ENCODE measurements at places on chromosomes 3 and 15. TPM values are rescaled to one million over a fixed set of nuclear protein-coding genes. Genes with fewer than 3 reads are reported as not detected.

The ADPRH gene
- 3.0 TPM for total RNA-seq

The FRMD5 gene
- 2.5 TPM for total RNA-seq

The ALDH1A3 gene
- 24.5 TPM for total RNA-seq

The IVD gene
- total RNA-seq, result 21.1 TPM

The RHOV gene
- 78.5 TPM for total RNA-seq

The AP3B2 gene
- total RNA-seq, result 1.3 TPM

The MAPKAPK3 gene
- total RNA-seq, result 74.2 TPM

The PCCB gene
- total RNA-seq, result 33.6 TPM

The ZNF385D gene
- total RNA-seq, result 0.42 TPM

The PPP2R3A gene
- total RNA-seq, result 39.4 TPM

The TMCC1 gene
- total RNA-seq, result 28.6 TPM

The LSAMP gene
- total RNA-seq, result 2.8 TPM

The THRB gene
- total RNA-seq, result 22.5 TPM

The CEP152 gene
- 4.1 TPM for total RNA-seq

The RARRES1 gene
- total RNA-seq, result 89.7 TPM

The ADAMTS7 gene
- total RNA-seq, result 0.59 TPM

The SV2B gene
- total RNA-seq, result 1.0 TPM

The SLC9C1 gene
- not detected for total RNA-seq

The ZNF662 gene
- total RNA-seq, result 16.0 TPM

The ZNF501 gene
- total RNA-seq, result 4.1 TPM

The CHDH gene
- total RNA-seq, result 4.6 TPM

The TXNRD3 gene
- 6.8 TPM for total RNA-seq

The SLC25A20 gene
- total RNA-seq, result 19.2 TPM

The FBXL22 gene
- 1.2 TPM for total RNA-seq

The GHSR gene
- total RNA-seq, result not detected

The P2RY13 gene
- total RNA-seq, result 0.39 TPM

The IL5RA gene
- total RNA-seq, result not detected

The TEX55 gene
- total RNA-seq, result not detected

The DPPA2 gene
- total RNA-seq, result not detected

The TMEM207 gene
- total RNA-seq, result not detected

The LDHAL6B gene
- not detected for total RNA-seq

The CACNA1D gene
- total RNA-seq, result 2.4 TPM

The PPP4R2 gene
- total RNA-seq, result 34.9 TPM
